D341Med (cell line): ENCODE measurements at places on chromosomes 7 and 10.
A peak's percentile ranks its signal among the peaks of the same experiment; 100 is the strongest.

DNA sequence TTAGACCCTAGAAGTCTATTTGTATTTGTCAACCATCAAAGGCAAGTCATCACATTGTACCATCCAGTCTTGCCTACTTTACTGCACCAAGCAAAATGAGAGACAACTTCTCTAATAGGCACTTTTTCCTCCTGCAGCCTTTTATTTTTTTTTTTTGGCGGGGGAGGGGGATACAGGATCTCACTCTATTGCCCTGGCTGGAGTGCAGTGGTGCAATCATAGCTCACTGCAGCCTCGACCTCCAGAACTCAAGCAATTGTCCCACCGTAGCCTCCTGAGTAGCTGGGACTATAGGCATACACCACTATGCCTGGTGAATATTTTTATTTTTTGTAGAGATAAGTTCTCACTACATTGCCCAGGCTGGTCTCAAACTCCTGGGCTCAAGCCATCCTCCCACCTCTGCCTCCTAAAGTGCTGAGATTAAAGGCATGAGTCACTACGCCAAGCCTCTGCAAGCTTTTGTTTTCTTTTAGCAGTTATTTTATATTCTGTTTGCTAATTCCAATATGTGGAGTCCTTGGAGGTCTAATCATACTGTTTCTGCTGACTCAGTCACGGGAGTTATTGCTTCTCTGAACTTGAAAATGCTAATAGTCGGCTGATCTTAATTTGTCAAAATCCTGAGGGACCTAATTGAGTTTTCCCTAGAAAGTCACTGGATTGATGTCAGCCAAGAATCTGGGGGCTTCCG is 14.2 kb downstream of the KPNA7 start:
- DNase-seq = no peak

- no peak for DNase-seq
These were observed 5.9 kb downstream of the STAM start for GRCh38 chr10:17649836-17650235.

DNA sequence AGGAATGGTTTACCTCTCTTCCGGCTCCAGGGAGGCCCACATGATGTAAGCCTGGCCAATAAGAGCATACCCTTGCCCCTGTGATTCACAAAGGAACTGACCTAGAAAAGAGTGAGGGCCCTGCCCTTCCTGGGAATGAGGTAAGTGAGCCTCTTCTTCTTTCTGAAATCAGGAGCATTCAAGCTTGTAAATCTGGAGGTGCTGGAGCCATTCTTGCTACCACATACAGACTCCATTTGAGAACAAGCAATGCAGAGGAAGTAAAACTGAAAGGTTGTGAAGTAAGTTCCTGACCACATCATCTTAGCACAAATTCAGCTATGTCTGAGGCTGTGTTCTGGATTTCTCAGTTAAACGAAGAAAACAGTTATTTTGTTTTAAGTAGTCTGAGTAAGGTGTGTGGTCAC is 132.2 kb downstream of the CD36 start:
- DNase-seq = no peak

- no peak for DNase-seq
These were observed 41.0 kb downstream of the VWA2 start for GRCh38 chr10:114279901-114280644.

- no peak for DNase-seq
These were observed 161.6 kb downstream of the LRMDA start for GRCh38 chr10:75592791-75593643.

DNA sequence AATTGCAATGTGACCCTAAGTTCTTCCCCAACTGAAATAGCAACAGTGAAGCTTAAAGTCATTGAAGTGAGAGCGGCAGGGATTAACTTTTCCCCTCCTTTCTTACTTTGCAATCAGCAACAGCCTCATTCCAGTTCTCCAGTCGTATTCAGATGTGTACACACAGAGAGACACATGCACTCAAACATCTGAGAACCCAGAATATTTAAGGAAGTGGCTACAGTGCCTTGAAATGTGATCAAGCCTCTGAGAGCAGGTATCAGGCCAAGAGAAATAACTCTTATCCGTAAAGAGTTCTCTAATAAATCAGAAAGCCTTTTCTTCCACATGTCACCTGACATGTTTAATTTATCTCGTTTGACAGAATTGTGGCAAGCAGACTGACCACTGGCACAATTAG is 388.9 kb upstream of the NPVF start:
- DNase-seq = no peak

DNA sequence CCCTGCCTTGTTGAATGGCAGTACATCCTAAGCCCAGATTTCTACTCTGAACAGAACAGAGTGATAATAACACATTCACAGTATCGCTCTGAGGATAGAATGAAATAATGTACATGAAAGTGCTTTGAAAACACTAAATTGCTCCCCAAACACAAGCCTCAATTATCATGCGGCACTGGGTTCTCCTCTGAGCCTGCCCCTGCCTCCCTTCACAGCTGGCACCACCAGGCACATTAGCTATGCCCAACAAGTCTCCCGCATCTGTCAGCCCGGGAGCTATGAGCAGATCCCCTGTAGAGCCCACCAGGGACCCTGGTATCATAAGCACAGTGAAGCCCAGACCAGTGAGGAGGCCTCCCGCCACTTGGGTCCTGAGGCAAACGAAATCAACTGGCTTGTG is 405.5 kb downstream of the GRID1 start:
- no peak for DNase-seq

- DNase-seq = no peak
These were observed 445.3 kb upstream of the LRRN3 start for GRCh38 chr7:110645616-110646015.

- DNase-seq = no peak
These were observed 59.4 kb downstream of the PLPP4 start for GRCh38 chr10:120516426-120516825.

GRCh38 chr7:158013085-158013668 is 574.4 kb downstream of the PTPRN2 start:
- no peak for DNase-seq

DNA sequence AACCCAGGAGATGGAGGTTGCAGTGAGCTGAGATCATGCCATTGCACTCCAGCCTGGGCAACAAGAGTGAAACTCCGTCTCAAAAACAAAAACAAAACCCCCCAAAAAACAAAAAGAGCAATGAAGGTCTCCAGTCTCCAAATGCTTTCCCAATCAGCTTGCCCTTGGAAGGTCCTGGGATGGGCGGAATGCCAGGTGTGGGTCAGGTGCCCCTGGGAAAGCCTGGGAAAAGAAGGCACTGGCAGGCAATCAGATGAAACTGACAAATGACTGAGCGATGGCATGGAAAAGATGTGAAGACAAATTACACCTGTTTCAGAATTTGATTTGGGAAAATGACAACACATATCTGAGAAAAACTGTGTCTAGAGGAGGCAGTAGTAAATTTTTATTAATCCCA is 210.4 kb upstream of the IMMP2L start:
- DNase-seq = no peak

- no peak for DNase-seq
These were observed 438.9 kb upstream of the PODXL start for GRCh38 chr7:131995324-131995723.

GRCh38 chr10:47255033-47255813 is 44.8 kb upstream of the GDF10 start:
- DNase-seq = no peak

- no peak for DNase-seq
These were observed 13.9 kb upstream of the SGPL1 start for GRCh38 chr10:70801854-70802253.

- no peak for DNase-seq
These were observed 40.4 kb downstream of the CREB3L2 start for GRCh38 chr7:137961200-137962177.

- no peak for DNase-seq
These were observed 12.8 kb downstream of the MEIG1 start for GRCh38 chr10:14971867-14972448.

DNA sequence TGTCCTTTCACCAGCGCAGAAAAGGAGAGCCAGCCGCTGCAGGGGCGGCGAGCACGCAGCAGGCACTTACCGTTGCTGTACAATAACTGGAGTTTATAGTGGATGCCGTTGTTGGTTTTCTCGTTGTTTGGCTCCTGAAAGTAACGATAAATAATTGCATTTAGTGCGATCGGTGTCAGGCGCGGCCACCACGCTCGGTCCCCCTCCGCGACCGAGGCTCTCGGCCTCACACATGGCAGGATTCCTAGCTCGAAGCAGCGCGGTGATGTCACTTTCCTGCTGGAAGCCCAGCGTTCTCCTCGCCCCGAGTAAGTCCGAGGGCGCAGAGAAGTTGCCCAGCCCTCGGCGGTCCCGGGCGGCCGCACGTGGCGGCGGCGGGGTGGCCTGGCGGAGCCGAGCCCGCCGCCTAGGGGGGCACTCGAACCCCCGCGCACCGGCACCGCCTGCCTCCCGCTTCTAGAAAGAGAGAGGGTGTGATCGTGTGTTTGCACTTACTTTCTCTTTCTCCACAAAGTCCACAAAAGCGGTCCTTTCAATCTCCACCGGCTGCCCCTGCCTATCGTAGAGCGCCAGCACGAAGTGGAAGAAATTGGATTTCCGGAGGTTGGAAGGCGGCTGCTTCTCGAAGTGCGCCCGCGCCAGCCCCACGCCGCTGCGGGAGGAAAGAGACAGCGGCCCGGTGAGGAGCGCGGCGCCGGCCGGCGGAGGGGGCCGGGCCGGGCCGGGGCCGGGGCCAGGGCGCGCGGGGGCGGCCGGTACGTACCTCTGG is 1.0 kb downstream of the EBF3 start:
- DNase-seq = no peak

DNA sequence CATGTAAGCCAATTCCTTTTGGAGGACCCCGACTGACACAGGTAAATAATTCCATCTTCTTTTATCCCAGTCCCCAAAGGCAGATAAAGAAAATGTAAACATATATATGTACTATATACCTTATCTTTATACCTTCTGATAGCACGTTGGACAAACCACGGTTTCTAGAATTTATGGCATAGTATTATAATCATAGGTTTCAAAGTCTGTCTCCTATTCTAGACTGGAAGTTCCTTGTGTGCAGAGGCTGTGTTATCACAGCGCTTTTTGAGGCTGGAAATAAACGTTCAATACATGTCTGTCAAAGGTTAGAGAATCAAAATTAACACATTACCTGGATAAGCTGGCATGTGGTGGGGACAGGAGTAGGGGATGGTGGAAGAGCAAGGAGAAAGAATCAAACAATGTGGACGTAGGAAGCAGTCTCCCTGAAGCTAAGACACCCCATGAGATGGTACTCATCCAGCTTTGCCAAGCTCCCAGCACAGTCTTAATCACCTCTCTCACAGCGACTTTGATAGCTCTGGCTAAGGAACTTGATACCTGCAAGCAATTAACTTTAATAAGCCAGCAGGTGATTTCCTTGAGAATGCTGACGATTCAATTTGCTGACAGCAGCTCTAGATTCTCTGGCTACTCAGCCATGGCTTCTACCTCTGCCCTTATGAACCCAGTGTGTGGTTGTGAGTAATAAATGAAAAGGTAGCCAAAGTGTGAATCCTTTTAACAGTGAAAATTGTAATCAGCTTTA is 208.4 kb upstream of the LRRTM3 start:
- peak; percentile 3 for DNase-seq

- DNase-seq = peak; percentile 14
These were observed 182.1 kb downstream of the VTI1A start for GRCh38 chr10:112628951-112629609.

DNA sequence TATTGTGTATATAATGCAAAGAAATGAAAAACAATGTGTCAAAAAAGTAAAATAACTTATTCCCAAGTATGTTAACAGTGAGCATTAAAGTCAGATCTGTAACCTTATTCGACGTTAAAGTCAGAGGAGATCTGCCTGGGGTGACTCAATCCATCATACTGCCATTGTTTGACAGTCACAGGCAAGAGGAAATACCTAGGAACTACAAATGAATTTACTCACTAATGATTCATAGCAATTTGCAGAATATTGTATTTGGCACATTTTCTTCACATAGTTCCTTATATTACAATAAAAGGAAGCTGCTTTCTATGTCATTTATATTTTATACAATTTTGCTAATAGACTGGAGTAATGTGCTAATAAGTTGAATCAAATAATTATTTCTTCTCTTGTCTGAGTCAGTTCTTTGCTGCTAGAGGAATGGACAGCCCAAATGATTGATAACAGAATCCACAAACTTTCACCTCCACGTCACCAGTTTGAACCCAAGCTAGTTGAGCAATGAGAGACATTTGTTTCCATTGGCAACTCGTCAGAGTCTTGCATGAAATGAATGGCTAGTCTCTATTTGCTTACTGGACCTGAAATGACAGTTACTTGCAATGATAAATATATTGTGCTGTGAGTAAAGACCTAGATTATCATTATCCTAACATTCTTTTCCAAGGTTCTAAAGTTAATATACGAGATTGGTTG is 48.5 kb upstream of the TMEM106B start:
- DNase-seq = no peak

DNA sequence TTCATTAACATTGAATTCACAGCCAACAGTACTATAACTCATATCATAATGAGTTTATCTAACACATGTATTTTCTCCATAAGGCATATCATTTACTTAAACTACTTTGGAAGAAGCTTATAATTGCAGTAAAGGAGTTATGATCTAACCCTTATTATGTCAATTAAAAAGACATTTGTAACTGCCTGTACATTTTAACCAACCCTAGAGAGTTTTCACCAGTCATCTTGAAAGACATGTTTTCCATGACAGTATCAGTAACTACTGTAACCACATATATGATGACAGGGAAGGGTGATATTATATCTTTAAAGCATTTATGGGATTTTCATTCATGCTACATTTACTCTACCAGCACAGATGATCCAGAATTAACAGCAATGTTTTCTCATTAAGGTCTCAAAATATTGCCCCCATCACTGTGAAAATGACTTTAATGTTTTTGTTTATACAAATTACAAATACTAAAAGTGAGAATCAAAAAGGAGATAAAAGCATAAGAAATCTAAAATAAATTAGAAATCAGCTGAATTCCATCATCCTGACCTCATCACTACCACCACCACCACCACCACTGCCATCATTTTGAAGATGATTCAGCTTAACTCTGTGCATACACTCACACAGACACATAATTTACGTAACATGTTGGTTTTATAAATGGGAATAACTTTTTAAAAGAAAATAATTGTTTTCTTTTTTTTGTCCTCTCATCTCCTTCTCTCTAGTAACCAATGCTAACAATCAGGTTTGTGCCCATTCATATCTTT is 53.6 kb downstream of the MKLN1 start:
- no peak for DNase-seq

- DNase-seq = peak; percentile 31
These were observed 60.0 kb upstream of the PRPS1L1 start for GRCh38 chr7:18087687-18088078.

DNA sequence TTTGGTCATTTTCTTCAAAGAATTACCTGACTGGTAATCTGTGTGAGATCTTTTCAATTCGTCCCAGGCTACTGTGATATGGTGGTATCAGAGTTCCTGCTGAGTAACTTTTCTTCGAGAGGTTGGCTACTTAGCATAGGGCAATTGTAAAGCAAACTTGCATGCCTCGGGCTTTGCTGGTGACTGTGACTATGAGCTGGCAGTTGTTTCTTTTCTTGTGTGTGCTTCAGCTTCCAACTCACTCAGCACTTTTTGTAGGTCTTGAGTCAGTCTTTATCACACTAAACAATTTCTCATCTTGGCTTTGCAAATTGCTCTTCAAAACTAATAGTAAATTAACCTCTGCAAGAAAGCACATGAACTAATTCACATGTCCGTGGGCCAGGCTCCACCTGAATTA is 44.3 kb downstream of the PRR15 start:
- DNase-seq = no peak

- DNase-seq = no peak
These were observed 290.7 kb downstream of the TCERG1L start for GRCh38 chr10:131020775-131021174.
